ENCODE measurements at places on chromosomes 11 and 22.

GRCh38 chr11:12962306-12962705 lies 46.8 kb upstream of the RASSF10 start:
- DNase-seq, result no peak

- DNase-seq, result no peak
Measured at GRCh38 chr11:122671400-122671891, 15.9 kb downstream of the UBASH3B start.

- DNase-seq, result no peak
Measured at GRCh38 chr11:72786305-72787215, 7.3 kb downstream of the STARD10 start.

DNA sequence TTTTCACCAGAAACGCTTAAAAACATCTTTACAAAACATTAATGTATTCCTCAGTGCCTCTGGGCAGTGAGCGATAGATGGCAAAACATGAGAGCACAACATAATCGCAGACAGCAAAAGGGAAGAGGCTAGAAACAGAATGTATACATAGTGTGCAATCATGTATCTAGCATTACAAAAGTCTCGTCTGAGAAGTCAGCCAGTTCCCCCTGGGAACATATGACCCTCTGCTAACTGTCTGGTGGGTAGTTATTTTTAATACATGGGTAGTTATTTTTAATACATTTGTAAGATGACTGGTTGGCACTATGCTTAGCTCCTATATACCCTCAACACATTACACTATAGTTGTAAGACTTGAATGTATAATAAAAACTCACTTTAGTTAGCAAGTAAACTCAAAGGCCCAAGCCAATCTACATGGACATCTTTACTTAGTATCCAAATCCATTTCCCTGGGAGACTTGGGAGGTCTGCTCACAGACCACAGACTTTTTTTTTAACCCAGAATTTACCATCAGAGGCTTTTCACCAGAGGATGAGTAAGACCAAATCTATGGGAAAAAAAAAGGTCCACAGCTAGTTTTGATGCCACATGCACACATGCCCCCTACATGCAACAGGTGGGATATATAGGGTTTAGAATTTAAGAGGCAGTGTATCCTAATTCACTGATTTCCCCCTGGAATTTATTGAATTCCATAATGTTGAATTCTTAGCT lies 71.7 kb downstream of the AMBRA1 start:
- DNase-seq, result no peak

GRCh38 chr11:69411257-69411924 lies 70.1 kb upstream of the LINC01488 start:
- DNase-seq, result no peak

Data from stimulated activated naive CD4-positive, alpha-beta T cell treated with Interleukin-2 at 50 U/mL for 16 hours (primary cell).